KBM-7 (cell line): ENCODE measurements at places on chromosomes 2 and 18.

GRCh38 chr18:59659508-59660170, 37.6 kb downstream of the CCBE1 start:
- no peak for DNase-seq

DNA sequence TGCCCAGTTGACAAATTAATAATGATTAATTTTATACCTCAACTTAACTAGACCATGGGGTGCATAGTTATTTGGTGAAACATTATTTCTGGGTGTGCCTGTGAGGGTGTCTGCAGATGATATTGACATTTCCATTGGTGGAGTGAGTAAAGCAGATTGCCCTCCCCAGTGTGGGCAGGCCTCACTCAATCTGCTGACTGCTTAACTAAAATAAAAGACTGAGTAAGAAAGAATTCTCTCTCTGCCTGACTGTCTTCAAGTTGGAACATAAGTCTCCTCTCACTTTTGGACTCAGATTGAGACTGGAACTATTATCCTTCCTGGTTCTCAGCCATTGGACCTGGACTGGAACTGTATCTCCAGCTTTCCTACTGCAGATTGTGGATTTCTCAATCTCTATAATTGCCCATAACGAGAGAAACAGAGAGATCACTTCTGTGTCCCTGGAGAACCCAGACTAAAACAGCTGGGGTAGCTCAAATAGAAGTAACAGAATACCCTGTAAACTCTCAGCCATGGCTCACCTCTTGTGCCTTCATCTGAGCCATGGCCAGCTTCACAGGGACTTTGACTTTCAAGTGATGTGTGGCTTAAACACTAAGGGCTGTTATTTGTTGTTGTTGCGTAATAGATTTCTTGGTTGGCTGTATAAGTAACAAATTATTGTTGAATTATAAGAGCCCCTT, 575.3 kb upstream of the RAB6C start:
- no peak for DNase-seq

GRCh38 chr2:33069894-33070651, 123.3 kb downstream of the LTBP1 start:
- no peak for DNase-seq

DNA sequence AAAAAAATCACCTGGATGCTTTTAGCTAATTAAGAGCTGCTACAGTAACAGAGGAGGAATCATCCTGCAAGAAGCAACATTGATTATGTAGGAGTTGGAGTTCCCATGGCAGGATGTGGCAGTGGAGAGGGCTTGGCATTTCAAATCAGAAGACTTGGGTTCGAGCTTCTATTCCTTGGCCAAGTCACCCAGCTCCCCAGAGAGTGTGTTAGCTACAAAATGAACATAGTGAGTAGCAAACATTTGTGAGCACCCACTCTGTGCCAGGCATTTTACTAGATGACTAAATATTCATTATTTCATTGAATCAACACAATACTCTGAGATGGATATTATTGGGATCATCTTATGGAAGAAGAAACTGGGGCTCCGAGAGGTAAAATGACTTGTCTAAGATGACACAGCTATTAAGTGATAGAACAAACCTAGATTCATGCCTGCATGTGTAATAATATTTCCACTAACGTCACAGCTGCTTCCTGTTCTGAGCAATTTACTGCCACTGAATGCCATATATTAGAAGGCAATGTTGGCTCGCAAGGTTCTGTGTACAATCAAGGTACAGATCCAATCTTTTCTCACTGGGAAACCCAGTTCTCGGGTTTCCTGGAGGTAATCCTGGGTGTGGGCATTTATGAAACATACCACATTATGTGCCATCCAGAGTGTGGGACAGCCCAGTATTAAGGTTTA, 18.0 kb downstream of the NTSR2 start:
- DNase-seq: no peak

GRCh38 chr2:167318581-167318980, 430.3 kb downstream of the XIRP2 start:
- DNase-seq: no peak

- DNase-seq: no peak
Observed at GRCh38 chr2:177397481-177398289, 5.1 kb downstream of the AGPS start.
